Epithelial cell of prostate (primary cell): ENCODE measurements at places on chromosomes 5 and 9.

DNA sequence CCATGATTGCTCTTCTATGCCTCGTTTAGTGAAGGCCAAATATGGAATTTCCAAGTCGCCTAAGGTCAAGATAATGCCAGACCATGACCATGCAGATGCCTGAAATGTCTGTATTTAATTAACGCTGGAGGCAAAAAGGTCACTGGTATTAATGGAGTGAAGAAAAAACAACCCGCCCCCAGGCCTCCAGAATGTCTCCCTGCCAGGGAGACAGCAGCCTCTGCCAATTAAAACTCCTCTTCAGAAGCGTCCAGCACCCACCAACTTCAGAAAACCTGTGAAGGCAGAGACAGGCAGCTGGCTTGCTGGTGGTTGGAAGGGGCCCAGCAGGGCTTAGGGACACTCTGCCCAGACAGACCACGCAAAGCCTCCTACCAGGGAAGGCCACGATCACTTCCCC, 94.4 kb downstream of the VAV2 start:
- DNase-seq, result no peak

DNA sequence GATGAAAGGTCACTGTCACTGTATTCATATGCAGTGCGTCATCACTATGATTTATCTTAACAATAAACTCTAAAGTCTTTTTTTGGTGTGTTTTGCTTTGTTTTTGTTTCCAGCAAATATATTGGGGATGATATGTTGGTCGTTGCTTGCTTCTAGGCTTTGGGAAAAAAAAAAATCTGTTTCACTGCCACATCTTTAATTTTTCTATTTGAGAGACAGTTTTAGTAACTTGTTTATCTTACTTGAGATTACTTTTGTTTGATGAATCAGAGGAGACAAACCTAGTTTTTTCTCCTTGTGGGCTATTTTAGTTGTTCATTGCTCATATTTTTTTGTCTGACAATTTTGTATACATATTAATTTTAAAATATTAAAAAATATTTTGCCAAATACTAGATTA, 19.4 kb downstream of the CWC27 start:
- no peak for DNase-seq

DNA sequence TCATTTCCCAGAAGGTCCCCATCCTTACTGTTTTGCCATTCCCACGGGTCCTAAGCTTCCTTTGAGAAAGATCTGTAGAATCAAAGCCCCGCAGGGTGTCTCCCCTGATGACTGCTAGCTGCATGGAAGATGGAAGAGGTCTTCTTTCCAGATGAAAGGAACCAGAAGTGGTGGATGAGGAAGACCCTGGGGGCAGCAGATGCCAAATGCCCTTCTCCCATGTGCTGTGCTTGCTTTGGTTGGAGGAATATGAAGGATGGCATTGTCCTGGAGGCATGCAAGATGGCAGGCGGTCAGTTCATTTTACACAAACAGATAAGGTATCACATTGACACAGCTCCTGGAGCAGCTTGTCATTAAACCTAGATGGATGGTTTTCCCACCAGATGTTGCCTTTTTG, 25.8 kb upstream of the CER1 start:
- DNase-seq, result no peak

DNA sequence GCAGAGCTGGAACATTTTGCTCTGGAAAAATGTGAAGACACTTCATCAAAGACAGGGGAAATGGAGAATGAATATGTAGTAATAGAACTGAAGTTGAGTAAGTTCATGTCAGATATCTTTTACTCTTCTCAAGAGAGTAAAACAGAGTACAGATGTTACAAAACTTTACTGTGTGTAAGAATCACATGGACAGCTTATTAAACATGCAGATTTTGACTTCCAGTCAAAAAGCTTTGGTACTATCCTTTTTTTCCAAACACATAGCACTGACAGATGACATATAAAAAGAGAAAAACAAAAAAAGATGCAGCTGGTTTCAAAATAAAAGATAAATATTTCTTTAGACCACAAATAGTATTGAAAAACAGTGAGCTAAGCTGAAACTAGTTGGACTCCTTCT, 115.4 kb downstream of the FBN2 start:
- no peak for DNase-seq

DNA sequence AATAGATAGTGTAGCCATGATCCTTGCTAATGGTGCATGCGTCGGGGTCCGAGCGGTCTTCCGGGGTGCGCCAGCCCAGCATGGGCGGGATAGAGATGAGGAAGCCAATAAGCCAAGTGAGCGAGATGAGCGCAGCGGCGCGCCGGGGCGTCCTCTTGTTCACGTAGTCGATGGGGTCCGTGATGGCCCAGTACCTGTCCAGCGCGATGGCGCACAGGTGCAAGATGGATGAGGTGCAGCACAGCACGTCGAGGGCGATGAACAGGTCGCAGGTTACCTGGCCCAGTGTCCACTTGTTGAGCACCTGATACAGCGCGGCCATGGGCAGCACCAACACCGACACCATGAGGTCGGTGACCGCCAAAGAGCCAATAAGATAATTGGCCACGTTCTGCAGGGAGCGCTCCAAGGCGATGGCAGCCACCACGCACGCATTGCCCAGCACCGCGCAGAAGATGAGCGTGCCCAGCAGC, 1.1 kb downstream of the HTR1A start:
- DNase-seq, result no peak

GRCh38 chr5:75048457-75048953, 3.9 kb downstream of the GCNT4 start:
- DNase-seq, result no peak

DNA sequence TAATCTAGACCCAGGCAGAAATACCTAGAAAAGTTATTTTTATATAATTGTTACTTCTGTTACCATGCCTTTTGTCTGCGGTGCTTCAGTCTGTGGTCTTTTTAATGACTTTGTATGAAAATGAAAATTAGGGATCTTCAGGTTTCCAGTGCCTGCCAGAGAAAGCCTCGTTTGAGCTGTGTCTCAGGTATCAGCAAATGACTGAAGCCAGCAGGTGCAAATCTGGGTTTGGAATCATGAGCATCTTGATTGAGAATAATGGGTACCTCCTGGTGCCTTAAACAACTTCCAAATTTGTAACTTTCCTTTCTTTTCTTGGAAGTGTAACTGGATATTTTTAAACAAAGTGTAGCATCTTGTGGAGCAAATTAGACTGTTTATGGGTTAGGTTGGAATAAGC, 4.3 kb downstream of the ZBTB34 start:
- no peak for DNase-seq

GRCh38 chr5:584216-584615, 27.9 kb upstream of the CEP72 start:
- no peak for DNase-seq

GRCh38 chr9:16475257-16475656, 395.2 kb downstream of the BNC2 start:
- no peak for DNase-seq

DNA sequence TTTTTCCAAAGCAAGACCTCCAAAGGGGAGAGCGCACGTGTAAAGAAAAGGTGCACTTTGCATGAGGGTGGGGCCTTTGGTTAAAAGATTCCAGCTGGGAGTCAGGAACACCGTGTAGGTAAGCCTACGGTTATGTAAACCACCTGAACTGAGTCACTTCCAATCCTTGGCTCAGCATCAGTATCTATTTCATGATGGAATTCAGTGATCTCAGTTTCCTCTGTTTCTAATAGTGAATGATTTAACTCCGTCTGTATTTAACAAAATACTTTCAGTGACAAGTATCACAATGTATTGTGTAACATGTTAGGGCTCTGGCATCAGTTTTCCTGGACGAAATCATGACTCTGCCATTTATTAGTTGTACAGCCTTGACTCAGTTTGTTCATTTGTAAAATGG, 1.3 kb upstream of the SVEP1 start:
- DNase-seq, result peak; percentile 77

DNA sequence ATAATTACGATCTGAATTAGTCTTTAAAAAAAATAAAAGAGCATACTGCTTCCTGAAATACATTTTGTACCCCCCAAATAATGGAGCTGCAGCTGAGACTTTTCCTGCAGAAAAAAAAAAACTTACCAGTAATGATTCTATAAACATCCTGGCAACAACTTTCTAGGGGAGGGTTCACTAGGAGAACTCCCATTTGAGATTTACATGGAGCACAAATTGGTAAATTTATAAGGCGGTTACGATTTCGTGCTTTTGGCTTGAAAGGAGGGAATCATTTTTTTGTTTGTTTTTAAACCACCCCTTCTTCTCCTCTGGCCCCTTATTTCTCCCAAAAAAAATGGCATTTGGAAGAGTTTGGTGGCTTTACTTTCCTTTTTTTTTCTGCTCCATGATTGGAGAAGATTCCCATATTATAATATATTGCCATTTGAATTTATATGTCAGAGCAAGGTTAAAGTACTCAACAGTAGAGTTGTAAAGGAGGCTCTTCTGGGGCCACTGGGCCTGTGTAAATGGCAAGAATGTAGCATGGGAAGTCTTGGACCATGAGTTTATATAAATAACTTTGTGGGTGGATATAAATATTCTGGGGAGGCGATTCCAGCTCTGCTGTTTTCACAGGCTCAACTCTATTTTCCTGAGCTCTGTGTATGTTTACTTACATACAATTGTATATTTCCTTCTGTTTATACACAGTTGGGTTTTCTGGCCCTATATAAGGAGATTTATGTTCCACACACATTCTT, 159.9 kb downstream of the CSNK1G3 start:
- DNase-seq, result no peak

DNA sequence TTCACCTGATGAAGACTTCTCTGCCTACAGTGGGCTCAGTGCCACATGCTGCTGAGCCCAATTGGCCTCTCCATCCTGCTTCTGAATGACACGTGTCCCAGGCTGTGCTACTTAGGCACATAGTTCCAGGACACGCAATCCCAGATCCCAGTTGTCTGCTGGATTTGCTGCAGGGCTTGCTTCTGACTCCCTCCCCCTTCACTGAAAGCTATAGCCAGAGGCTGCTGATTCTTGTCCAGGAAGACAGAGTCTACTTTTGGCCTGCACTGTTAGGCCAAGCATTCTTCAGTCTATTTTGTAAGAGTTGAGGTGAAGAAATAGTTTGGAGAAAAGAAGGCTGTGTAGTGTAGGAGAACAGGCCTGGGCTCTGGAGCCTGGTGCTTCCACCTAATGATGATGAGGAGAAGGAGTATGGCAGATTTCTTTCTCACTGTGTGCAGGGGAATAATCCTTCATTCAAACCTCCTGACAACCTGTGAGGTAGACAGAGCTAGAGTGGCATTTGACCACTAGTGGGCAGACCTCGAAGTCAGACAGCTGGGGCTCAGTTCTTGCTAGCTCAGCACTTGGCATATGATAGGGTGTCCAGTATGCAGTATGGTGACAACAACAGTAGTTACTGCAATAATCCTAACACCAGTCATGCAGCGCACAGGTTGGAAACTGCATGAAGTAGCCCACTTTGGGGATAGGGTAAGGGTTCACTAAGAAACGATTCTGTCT, 19.5 kb upstream of the ASPN start:
- DNase-seq, result no peak

DNA sequence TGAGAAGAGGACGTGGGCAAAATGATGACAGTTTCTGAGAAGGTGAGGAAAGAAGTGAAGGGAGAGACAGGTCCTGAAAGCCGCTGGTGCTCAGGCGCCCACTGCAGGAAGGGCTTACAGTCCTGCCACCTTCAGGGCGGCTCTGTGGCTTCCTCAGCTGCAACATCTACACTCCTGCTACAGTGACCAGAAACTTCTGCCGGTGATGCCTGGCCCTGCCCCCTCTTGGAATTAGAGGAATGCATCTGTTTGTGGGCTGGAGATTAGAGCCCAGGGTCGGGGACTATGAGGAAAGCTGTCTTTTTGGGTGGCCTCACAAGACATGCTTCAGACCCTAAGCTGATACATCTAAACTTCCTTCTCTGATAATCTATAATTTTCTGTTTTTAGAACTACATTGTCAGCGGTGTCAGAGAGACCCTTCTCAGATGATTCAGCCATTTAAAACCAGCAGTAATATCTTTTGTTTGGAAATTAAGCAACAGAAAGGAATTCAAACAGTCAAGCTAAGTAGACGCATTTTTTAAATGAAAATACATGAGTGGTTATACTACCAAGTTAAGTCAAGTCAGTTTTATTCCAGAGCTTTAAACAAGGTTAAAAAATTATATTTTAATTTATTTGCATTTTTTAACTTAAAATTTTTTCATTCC, 30.4 kb downstream of the PRDM6 start:
- DNase-seq, result no peak

- no peak for DNase-seq
Observed at GRCh38 chr5:72157625-72157962, 50.3 kb downstream of the MAP1B start.

DNA sequence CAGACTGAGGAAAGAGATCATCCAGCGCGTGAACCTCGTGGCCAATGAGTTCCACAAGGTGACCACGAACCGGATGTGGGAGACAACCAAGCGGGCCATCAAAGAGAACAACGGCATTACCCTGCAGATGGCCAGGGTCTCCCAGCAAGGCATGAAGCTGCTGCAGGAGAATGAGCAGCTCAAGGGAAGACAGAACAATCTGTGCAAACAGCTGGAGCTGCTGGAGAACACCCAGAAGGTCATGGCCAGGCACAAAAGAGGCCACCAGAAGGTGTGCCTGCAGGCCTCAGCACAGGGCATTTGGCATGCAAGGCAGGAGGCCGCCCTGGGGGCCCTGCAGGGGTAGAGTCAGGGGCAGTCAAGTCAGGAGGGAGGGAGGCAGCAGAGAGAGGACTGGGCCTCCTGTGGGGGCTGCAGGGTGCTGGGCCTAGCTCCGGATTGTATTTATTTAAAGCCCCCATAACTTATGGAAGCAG, 4.2 kb downstream of the PTRH1 start:
- no peak for DNase-seq

DNA sequence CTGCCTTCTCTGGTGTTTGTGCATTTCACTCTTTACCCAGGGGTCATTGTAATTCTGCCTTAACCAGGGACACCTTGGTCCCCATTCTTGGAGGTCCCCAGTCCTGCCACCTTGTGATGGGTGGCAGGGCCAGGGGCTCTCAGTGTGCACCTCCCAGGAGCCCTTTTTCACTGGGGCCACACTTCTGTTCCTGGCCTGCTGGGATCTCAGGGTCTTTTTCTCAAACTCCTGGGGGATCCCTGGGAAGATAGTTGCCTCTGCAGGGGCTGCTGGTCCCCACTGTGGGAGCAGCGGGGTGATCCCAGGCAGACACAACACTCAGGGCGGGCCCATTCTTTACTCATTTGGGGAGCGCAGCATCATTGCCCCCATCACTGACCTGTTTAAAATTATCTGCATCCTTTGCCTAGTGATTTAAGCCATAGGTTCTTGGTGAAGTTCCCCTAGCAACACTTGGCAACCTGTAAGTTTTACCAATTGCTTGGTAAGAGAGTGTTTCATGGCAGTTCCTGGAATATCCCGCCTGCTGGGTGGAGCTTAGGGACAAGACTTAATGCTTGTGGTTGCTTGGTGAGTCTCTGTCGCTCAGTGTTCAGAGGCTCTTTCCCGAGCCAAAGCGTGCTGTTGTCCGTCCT, 15.7 kb downstream of the PHF2 start:
- DNase-seq, result no peak

GRCh38 chr9:129776938-129777768, 24.3 kb upstream of the PTGES start:
- peak; percentile 80 for DNase-seq

- DNase-seq, result peak; percentile 96
Observed at GRCh38 chr5:6638236-6638635, 5.0 kb downstream of the SRD5A1 start.
